ENCODE measurements at places on chromosomes 16 and 17. TPM values are rescaled to one million over a fixed set of nuclear protein-coding genes. Genes with fewer than 3 reads are reported as not detected.

GPR142 gene
- total RNA-seq, result not detected

SMIM36 gene
- not detected for total RNA-seq

HSPB9 gene
- total RNA-seq, result not detected

PALB2 gene
- total RNA-seq, result 16.3 TPM

ERI2 gene
- total RNA-seq, result 4.9 TPM

DNA sequence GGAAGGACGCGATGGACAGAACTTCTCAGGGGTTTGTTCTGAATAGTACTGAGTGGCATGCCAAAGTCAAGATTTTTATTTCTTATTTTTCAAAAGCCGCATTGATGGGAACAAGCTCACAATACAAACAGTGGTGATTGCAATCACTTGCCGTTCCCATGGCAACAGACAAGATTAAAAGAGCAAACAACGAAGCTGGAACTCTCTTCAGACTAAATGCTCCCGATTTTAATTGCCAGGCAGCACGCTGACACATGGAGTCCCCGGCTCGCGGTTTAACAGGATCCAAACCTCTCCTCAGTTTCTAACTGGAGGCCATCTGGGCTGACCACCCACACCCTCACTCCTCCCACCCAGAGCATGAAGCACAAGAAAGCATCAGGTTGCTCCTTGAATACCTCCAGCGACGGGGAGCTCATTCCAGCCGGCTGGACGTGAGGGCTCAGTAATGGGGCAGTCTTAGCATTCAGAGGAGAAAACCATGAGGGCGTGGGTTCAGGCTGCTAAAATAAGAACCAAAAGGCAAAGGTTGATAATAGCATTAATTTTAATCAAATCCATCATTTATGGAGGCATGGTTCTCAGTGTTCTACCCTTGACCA, 41.5 kb downstream of the AIPL1 start:
- DNase-seq, result no peak

GRCh38 chr17:45812102-45812501, 28.0 kb downstream of the CRHR1 start:
- DNase-seq, result no peak

GRCh38 chr16:49992825-49993224, 32.2 kb upstream of the CNEP1R1 start:
- DNase-seq, result no peak

GRCh38 chr16:9845661-9846361, 336.4 kb downstream of the GRIN2A start:
- DNase-seq, result no peak

- no peak for DNase-seq
Measured at GRCh38 chr17:31251970-31252328, 45.1 kb downstream of the OMG start.

GRCh38 chr16:13543850-13544249, 376.1 kb upstream of the ERCC4 start:
- DNase-seq, result no peak

- no peak for DNase-seq
Measured at GRCh38 chr17:36614933-36615332, 13.6 kb downstream of the MRM1 start.

- no peak for DNase-seq
Measured at GRCh38 chr16:8204769-8205168, 385.5 kb downstream of the TMEM114 start.

- DNase-seq, result no peak
Measured at GRCh38 chr17:66564992-66565465, 262.6 kb downstream of the PRKCA start.

DNA sequence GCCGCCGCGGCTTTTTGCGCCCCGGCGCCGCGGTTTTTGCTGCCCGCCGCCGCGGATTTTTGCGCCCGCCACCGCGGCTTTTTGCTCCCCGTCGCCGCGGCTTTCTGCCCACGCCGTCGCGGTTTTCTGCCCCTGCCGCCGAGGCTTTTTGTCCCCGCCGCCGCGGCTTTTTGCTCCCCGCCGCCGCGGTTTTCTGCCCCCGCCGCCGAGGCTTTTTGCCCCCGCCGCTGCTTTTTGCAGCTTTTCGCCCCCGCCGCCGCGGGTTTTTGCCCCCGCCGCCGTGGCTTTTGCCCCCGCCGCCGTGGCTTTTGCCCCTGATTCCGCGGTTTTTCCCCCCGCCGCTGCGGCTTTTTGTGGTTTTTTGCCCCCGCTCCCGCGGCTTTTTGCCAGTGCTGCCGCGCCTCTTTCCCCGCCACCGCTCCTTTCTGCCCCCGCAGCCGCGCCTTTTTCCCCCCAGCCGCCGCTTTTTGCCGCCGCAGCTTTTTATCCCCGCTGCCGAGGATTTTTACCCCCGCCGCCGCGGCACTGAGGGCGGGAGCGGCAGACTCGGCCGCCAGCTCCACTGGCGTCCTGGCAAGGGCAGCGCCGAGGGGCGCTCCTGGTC, 518.6 kb upstream of the WSB1 start:
- DNase-seq, result no peak

DNA sequence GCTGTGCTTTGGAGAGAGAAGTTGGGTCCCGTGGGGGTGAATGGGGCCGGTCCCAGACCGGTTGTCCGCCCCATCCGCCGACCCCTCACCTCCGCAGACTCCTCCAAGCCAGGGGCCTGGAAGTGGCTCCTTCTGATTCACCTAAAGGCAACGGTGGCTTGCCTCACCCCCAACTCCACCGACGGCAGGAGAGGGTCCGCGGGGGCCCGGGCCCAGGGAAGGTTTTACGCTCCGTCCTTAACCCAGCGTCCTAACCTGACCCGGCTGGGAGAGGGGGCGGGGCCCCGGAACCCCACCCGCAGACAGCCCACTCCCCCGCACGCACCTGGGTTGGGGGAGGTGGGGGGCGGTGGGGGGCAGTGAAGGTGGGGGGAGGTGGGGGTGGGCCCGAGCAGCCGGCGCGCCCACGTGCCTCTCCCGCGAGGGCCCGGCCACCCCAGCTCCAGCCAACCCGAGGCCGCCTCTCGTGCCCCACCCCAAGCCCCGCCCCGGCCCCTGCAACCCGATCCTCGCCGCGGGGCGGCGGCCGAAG, 12.7 kb upstream of the CD300A start:
- peak; percentile 70 for DNase-seq

DNA sequence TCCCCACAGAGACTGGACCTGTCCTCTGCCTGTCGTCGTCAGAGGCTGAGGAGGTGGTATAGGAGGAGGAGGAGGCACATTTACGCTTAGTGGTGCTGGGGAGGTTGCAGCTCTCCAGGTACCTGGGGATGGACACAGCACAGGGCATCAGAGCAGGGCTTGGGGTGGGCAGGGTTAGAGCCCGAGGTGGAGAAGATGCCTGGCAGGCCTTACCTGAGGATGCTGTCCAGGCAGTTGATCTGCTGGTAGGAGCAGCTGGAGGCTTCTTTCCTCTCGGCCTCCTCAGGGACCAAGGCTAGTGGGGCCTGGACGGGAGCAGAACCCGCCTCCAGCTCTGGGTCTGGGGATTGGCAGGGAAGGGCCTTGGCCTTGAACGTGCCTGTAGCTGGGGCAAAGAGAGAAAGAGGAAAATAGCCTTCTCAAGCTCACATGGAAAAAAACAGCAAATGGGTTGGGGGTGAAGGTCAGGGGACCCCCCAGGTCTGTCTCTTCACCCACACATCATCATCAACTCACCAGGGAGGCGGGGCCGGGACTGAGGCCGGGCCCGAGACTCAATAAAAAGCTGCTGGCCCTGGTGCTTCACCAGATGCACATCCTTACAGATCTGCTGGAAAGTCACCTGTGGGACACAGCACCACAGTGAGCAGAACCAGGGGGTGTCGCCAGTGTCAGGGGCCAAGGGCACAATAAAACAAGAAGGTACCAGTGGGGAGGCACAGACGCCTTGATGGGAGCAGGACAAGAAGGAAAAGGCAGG, 5.6 kb downstream of the PER1 start:
- DNase-seq, result peak; percentile 34

- no peak for DNase-seq
Measured at GRCh38 chr16:84107921-84108320, 8.8 kb downstream of the MBTPS1 start.

- DNase-seq, result no peak
Measured at GRCh38 chr17:15134363-15134762, 130.8 kb downstream of the PMP22 start.

DNA sequence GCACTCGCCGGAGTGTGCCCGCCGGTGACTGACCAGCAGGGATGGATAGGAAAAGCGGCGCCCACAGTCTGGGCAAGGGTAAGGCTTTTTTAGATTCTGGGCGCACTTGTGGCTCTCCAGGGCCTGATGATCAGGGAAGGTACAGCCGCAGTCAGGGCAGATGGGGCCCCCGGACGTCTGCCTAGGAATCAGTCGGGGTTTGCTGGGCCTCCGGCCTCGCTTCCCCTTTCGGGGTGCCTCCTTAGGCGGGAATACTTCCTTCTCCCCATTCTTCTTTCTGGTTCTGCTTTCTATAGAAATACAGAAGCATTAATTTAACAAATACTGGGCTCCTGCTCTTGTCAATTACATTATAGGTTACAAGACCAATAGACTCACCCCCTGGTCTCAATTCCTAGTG, 5.0 kb downstream of the ZNF689 start:
- DNase-seq, result no peak

- DNase-seq, result no peak
Measured at GRCh38 chr17:1073241-1073962, 76.5 kb downstream of the TIMM22 start.

DNA sequence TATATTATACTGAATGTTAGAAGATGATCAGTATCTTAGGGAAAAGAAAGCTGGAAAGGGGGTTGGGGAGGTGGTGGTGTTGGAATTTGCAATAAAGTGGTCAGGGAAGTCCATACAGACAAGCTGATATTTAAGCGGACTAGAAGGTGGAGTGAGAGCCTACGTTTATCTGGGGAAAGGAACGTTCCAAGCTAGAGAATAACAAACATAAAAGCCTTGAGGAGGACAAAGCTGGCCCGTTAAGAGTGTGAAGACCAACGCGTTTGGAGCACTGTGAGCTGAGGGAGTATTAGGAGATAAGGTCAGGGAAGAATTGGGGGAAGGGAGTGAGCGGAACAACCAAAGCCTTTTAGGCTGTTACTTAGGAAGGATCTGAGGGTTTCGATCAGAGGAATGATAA, 1.4 kb downstream of the DDX42 start:
- no peak for DNase-seq

GRCh38 chr16:69924777-69925191, 26.4 kb upstream of the CLEC18A start:
- DNase-seq, result no peak

DNA sequence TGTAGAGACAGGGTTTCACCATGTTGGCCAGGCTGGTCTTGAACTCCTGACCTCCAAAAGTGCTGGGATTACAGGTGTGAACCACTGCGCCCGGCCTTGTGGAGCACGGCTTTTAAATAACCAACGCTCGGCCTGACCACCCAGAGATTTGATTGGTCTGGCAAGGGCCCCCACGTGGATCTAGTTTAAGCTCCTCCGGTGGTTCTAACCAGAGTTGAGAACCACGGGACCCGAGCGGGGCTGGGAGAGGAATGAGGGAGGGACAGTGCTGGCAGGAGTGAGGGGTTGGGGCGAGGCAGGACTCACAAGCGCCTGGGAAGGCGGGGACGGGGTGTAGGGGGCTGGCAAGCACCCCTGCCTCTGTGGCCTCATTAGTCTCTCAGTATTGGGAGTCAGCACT, 3.0 kb downstream of the NLRC3 start:
- DNase-seq, result no peak

DNA sequence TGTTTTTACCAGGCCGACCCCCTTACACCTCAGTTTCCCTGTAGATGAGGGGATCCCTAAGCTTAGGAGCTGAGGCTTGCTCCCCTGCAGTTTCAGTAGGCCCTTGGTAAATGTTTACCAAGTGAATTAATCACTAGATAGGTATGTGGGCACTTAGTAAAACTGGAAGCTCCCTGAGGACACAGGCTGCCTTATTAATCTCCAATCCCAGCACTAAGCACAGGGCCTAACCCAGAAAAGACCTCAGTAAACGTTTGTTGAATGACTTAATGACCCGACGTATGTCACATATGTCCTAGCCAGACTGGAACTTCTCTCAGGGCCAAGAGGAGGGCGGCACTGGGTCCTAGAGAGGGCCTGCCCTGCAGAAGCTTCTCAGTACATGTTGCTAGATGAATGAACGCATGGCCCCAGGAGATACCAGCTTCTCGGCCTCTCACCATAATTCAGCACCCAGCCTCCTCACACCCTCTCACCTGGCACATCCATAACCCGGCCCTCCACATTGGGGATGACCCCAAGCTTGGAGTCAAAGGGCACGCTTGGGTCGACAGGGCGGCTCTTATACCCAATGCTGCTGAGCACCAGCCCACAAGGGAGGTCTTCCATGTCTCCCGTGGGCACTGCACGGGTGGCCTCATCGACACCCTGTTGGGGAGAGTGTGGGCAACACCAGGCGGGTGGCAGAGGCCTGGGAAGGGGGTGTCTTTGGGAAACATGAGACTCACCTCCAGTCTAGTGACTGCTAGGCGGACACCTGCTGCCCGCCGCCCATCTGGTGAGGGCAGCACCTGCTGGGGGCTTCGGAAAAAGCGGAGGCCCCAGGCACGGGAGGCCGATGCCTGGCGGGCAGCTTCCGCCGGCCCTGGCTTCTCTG, 4.0 kb upstream of the GRIN2C start:
- no peak for DNase-seq

- no peak for DNase-seq
Measured at GRCh38 chr16:75919664-75920063, 193.4 kb upstream of the CPHXL start.

GRCh38 chr16:64507240-64508024, 614.4 kb downstream of the CDH11 start:
- peak; percentile 2 for DNase-seq

DNA sequence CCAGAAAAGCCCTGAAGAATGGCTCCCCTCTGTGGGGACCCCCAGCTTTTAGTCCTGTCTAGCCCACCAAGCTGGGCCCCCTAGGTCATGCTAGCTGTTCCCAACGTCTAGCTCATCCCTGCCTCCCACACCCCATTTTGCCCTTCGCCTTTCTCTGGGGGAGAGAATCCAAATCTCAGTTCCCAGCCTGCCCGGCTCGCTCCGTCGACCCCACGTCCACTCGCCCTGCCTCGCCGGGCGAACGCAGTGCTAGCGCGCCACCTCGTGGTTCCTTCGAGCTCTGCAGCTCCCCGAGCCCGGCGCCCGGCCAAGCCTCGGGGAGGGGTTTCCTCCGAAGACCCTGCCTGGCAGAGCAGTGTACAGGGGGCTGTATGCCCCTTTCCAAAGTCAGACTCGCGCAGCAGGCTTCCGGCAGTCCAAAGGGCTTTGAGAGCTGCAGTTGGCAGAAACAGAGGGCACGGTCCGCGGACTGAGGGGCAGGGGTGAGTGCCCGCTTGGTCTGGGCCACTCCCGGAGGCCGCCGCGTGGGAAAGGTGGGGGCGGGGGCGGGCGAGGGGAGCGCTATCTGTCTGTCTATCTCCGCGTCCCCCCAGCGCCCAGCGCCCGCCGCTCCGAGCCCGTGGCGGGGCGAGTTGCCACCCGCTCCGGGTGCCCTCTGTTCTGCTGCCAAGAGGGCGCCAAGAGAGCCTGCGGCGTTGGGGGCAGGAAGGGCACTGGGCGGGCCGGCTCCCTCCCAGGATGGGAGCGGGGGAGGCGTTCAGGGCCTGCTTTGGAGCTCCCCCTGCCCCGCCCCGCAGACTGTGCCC, 1.7 kb upstream of the DLX3 start:
- peak; percentile 77 for DNase-seq

DNA sequence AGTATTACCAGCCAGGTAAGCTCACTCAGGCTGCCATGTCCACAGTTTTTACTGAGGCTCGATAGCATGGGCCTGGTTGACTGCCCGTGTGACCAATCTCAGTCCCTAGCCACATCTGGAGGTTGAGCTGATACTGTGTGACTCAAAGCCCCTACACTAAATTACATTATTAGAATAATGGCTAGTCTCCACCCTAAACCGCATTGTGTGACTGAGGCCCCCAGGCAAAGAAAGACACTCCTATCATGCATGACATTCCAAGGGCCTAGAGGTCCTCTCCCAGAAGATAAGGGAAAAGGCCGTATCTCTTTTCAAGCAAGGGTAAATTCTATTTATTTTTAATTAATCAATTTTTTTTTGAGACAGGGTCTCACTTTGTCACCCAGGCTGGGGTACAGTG, 505.3 kb downstream of the HAPSTR1 start:
- DNase-seq, result no peak

All from B cell (primary cell).